NCI-H1092 (cell line): ENCODE measurements at places on chromosomes 3 and 15.

GRCh38 chr3:194877291-194878119 lies 191.8 kb downstream of the FAM43A start:
- DNase-seq: no peak

GRCh38 chr3:138902171-138902570 lies 44.8 kb downstream of the FOXL2 start:
- DNase-seq: no peak

DNA sequence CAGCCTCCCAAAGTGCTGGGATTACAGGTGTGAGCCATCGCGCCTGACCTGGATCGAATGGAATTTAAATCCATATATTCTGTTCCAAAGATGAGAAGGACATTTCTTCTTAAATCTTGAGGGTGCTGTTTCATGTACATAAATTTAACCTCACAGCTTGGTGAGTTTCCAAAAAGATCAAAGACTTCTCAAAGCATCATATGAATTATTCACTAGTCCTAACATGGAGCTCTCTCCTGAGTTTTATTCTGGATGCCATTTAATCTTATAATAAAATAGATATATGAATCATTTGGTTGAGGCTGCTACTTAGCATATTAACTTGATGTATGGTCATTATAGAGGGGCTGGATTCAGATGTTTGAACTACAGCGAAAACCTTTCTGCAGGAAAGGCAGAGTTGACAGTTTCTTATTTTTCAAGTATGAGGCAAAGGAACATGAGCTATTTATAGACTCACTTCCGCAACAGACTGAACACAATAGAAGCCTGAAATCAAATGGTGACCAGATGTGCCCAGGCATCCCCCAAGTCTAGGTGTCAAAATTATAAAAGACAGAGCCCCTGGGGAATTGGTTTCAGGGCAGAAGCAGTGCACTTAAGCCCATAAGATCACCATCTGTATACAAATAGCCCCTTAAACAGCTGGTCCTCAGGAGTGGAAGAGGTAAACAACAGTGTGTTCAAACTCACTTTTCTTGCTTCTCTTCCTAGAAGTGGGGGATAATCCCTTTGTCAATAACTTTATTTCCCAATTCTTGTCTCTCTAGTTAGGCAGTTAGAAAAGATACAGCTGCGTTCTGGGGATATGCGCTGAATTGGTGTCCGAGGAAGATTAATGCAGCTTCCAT lies 29.7 kb downstream of the STARD9 start:
- DNase-seq: no peak

- DNase-seq: no peak
These were observed 27.5 kb downstream of the ILDR1 start for GRCh38 chr3:121994551-121994950.

DNA sequence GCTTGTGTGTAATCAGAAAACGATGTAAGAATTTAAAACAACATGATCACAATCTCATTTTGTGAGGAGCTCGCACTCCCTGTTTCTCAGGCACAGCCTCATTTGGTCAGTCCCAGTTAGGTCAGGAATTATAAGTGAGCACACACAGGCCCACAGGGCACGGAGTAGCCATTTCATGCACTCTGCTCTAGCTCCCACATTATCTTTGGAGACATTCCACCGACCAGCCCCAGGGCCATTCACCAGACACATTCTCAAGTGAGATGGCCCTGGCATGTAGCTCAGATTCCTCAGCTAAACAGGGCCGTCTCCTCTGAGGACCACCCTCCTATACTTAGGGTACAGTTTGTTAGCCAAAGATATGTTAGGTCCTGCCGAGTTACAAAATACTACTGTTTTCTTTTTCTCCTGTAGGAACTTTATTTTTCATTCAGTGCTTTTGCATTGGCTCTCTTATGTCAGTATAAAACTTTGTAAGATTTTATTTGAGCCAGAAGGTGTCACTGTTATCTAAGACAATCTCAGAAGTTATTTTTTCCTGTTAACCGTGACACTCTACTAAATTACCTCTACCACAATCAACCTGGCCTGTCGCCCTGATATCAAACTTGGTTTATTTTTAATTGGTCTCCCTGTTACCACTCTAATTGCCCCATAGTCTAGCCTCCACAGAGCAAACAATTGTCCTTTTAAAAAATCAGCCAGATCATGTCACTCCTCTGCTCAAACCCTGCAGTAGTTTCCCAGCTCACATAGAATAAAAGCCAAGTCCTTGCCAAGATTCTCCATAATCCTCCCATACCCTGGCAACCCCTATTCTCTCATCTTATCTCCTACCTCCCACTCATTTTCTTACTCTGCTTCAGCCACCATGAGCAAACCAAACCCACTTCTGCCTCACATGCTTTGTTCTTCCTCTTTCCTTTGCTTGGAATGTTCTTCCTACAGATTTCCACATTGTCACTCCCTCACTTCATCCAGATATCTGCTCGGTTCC lies 105.7 kb downstream of the PPP2R3A start:
- no peak for DNase-seq
